ENCODE measurements at places on chromosomes 7 and 10.

GRCh38 chr10:83932245-83932644 lies 207.1 kb upstream of the GHITM start:
- no peak for DNase-seq

GRCh38 chr7:34747867-34748727 lies 90.1 kb downstream of the NPSR1 start:
- peak; percentile 21 for DNase-seq

DNA sequence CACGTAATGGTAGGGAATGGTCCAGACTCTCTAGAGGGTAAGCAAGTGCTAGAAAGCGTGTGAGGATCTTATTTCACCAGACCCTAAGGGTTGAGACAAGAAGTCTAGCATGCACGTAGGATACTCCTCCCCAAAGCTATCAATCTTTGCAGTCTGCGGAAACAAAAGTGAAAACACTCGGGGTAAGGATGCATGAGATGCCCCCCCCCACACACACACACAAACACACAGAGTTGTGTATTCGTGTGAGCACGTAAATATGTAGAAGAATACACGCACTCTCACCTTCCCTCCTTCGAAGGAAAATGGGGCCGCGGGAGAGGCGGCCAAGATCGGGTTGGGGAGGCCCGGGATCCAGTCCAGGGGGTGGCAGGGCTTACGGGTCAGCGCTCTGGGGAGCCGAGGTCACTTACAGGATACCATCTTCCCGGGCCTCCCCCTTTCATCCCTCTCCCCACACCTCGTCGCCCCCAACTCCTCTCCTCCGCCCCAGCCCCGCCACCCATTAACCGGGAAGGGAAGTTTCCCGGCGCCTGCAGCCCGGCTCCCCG lies 455 bp downstream of the CUL2 start:
- DNase-seq = no peak

GRCh38 chr7:141377906-141378305 lies 173.3 kb upstream of the AGK start:
- no peak for DNase-seq

GRCh38 chr7:150476285-150476684 lies 25.9 kb downstream of the GIMAP8 start:
- no peak for DNase-seq

GRCh38 chr7:6277476-6277875 lies 5.1 kb upstream of the CYTH3 start:
- DNase-seq = no peak

DNA sequence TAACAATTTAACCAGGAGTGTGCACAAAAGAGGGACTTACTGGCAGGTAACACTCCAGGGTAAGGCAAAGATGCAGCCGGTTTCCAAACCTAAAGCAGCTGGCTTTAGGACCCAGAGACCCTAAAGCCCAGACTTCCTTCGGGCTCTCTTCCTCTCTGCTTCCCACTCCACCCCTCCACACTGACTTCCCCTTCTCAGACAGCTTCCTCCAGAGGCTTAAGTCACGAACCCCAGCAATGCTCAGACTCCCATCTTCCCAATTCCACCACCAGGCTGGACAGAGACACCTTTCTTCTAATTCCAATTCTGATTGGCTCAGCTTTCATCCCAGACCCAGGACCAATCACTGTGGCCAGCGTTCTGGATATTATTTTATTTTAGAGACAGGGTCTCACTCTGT lies 24.8 kb downstream of the STYXL1 start:
- no peak for DNase-seq

DNA sequence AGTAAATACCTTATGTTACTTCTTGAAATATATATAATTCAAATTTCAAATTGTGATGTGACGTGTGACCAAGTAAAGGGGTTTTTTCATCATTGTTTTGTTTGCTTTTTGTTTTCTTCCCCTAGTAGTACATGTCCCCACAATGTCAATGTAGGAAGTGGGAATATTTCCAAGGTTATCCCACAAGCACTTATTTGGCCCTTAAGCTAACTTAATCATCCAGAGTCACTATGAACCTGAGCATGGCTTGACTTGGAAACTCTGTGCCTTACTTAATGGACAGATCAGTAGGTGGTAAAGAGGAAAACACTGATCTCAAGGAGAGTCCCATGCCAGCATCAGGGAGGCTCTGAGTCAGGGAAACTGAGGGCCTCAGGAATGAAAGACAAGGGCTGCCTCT lies 569.3 kb upstream of the IGFBP3 start:
- DNase-seq = no peak

DNA sequence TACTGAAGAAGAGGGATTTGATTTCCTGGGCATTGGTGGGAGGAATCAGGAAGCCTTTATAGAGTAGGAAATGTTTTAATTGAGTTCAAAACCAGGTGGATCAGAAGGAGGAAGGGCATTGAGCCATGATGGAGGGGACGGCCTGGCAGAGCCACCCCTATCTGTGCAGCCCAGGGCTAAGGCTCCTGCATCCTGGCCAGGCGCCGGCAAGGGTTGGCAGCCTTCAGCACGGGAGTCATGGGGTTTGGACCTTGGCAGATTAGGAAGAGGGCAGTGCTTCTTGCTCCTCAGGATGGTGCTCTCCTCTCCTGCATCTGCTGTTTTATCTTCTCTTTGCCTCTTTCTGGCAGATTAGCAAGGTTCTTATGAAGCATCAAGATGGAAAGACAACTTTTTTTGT lies 12.5 kb downstream of the ZNF862 start:
- DNase-seq = no peak

GRCh38 chr10:117350909-117351308 lies 24.3 kb downstream of the PDZD8 start:
- no peak for DNase-seq

DNA sequence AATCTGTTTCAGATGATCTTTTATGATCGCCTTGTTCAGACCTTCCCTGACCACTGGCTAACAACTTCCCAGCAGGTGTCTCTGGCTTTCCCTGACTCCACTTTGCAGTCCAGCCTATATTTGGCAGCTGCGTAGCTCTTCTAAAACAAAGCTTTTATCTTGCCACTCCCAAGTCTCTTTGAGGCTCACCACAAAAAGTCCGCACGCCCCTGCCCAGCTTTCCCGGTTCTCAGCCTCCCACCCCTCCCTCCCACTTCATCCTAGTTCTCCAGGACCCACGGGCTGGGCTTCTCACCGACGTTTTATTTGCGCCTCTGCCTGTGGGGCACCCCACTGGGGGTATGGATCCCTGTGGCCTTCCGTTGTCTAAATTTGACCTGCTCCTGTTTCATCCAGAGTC lies 58.9 kb upstream of the USP6NL start:
- DNase-seq = peak; percentile 16

- DNase-seq = no peak
Measured at GRCh38 chr7:6567886-6568285, 9.4 kb upstream of the ZDHHC4 start.
